ENCODE measurements at places on chromosomes 16 and 17.
A peak's percentile ranks its signal among the peaks of the same experiment; 100 is the strongest.

- no peak for DNase-seq
Observed at GRCh38 chr16:29806641-29807425, 504 bp downstream of the MAZ start.

- DNase-seq: peak; percentile 56
Observed at GRCh38 chr17:78360371-78361224, 721 bp upstream of the SOCS3 start.

DNA sequence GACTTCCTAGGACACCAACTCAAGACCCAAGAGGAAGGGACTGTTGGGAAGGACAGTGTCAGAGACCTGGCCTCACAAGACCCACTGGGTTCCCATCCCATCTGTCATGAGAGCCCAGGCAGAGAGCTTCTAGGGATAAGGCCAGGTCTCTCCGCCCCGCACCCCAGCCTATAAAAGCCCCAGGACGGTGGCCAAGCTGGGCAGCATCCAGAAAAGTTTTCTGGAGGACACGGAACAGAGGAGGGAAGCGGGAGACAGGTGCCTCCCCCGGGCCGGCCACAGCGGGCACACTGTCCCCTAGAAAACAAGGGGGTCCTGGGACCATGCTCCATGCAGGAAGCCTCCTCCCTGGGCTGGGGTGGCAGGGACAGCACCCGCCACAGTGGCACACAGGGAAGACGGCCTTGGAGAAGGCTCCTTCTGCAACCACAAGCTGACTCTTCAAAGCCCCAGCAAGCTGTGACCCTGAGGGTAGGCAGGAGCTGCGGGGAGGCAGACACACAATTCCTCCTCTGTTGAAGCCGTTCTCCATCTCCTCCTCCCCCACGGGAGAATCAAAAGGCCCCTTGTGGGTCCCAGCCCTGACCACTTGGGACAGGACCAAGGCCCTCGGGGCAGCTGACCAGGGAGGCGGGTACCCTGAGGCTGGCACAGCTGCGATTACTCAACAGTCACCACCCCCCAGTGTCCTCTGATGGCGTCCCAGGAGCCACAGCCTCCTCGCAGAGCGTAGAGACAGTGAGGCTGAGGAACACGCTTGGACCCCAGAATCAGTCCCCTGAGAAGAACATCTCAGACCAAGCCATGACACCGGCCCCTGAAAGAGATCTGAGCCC, 26.1 kb downstream of the TRPV3 start:
- no peak for DNase-seq

DNA sequence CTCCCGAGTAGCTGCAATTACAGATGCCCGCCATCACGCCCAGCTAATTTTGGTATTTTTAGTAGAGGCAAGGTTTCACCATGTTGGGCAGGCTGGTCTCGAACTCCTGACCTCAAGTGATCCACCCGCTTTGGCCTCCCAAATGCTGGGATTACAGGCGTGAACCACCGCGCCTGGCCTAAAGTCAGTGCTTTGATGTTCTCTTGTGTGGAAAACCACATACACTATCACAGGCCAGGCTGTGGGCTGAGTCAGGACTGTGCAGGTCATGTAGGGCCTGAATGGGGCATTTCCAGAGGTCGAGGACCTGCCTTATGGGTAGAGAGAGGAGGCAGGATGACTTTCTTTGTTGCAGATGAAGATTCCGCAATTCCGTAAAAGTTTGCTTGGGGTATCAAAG, 5.1 kb upstream of the MT3 start:
- DNase-seq: no peak

Measured in right renal cortex interstitium (tissue), 3 donors.